ENCODE measurements at places on chromosomes 12 and 14.

DNA sequence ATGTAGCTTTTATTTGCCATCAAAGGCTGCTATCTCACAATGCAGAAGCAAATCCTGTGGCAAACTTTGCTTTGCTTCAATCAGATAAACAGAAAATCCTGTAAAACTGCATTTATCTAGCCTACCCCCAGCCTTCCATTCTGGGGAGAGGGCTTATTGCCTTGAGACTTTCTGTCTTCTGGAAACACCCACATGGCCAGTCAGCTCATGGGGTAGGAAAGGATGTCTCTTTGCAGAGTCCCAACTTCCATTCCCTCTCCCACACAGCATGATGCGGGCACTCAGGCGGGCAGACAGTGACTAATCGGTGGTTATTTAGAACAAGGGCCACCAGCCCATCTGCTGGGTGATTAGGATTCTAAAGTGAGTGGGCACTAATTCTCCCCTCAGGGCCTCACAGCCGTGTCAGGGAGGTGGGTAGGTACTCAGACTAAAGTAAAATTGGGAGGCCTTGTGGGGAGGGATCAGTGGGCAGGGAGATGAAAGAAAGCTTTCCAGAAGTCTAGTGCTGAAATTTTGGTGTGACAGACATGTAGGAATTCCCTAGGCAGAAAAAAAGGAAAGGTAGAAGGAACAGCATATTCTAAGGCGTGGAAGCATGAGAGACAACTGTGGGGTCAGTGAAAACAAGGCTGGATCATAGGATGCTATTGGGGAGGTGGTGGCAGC, 720.5 kb downstream of the VRK1 start:
- no peak for DNase-seq

DNA sequence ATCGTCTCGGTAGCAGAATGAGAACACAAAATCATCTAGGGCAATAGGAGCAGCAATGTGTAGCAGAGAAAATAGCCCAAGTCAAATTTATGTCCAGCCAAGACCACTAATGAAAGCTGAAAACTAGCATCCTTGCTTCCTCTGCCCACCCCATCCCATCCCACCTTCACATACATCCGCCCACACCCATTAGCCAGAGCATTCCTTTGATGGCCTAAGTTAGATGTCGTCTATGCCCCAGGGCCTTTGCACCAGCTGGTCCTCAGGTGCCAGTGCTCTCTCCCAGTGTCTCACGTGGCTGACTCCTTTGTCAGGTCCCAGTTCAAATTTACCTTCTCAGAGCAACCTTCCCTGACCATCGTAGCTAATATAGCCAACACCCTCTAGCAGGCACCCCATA, 17.8 kb upstream of the PPP2R5C start:
- DNase-seq, result no peak

- DNase-seq, result no peak
These were observed 38.3 kb upstream of the RIMBP2 start for GRCh38 chr12:130754234-130754901.

DNA sequence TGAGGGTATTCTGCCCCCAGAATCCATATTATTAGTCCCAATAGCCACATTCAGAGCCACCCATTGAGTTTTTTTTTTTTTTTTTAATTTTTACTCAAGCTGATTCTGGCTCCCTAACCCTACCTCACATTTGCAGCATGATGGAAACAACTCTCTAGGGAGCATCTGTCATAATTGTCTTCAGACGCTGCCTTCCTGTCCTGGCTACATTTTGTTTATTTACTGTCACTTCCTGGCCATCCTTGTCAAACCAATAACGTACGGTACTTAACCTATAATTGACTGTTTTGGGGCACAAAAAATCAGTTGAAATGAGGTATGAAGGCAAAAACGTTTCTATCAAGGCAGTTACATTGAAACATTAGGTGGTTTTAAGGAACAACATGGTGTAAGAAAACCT, 2.1 kb downstream of the GLIPR1 start:
- DNase-seq, result no peak

- no peak for DNase-seq
These were observed 149.5 kb downstream of the NOVA1 start for GRCh38 chr14:26448181-26448855.
